Activated naive CD4-positive, alpha-beta T cell treated with anti-CD3 and anti-CD28 coated beads for 36 hours (primary cell): ENCODE measurements at places on chromosomes 13 and 19.
A peak's percentile ranks its signal among the peaks of the same experiment; 100 is the strongest.

DNA sequence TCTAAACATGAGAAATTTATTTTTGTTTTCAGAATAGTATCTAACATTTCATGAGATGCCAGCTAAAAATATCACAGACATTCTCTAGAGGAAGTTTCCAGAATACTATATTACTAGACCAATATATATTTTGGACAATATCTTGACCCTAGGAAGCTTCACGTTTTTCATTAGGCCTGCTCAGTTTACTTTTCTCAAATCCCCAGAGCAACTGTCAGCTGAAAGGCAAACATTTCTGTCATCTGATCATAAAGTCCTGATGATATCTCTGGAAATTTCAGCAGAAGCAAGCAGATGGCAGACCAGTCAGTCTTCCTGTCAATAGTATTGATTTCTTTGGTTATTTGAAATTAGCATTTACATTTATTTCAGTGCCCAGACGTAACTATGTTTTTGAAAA is 4.0 kb downstream of the POSTN start:
- no peak for DNase-seq

DNA sequence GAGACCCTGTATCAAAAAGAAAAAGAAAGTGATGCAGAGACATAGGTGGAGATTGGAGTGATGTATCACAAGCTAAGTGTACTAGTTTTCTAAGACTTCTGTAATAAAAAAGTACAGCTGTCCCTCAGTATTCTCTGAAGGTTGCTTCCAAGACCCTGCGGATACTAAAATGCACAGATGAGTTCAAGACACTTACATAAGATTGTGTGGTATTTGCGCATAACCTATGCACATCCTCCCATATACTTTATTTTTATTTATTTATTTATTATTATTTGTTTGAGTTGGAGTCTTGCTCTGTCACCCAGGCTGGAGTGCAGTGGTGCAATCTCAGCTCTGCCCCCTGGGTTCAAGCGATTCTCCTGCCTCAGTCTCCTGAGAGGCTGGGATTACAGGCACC is 13.6 kb upstream of the HAS1 start:
- DNase-seq, result no peak

DNA sequence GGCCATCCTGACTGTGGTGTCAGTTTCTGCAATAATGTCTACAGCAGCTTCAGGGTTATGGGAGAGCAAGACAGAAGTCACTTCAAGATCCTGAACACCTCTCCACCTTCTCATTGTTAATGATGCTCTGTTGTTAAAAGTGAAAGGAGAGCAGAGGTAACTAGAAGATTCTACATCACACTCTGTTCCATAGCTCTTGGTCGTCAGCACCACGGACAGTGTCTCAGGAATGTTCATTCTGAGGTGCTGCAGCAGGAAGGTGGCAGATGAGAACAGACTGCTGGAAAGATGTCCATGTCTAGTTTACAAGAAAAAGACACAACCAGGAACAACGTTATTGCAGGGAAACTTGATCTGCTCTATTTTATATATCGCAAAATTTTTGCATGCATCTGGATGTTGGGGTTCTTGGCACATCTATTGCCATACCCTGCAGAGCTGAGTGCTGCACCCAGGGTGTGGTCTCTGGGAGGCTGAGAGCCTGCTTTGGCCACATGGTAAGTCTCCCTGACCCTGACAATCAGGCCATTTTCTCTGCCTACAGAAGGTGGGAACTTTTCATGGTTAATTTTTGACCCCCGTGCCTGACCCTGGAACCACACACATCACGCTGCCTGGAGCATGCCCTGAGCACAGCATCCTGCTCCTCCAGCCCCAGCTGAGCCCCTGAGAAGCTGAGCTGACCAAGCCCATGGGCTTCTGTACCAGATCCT is 12.7 kb downstream of the CEACAM21 start:
- peak; percentile 70 for DNase-seq

DNA sequence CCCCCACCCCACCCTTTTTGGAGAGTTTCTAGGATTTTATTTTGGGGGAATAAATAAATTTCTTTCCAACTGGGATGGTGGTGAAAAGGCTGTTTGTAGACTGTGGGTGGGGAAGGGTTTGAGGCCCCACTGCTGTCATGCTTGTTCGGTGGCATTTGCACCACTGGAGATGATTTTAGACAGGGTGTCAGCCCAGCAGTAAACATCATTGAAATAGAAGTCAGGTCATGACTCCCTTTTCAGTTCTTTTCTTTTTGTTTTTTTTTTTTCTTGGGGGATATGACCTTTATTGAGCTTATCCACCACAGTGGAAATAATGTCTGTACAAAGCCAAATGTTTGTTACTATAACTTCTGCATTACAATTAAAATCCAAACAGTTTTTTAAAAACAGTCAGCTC is 14.1 kb downstream of the UBAC2 start:
- peak; percentile 29 for DNase-seq

DNA sequence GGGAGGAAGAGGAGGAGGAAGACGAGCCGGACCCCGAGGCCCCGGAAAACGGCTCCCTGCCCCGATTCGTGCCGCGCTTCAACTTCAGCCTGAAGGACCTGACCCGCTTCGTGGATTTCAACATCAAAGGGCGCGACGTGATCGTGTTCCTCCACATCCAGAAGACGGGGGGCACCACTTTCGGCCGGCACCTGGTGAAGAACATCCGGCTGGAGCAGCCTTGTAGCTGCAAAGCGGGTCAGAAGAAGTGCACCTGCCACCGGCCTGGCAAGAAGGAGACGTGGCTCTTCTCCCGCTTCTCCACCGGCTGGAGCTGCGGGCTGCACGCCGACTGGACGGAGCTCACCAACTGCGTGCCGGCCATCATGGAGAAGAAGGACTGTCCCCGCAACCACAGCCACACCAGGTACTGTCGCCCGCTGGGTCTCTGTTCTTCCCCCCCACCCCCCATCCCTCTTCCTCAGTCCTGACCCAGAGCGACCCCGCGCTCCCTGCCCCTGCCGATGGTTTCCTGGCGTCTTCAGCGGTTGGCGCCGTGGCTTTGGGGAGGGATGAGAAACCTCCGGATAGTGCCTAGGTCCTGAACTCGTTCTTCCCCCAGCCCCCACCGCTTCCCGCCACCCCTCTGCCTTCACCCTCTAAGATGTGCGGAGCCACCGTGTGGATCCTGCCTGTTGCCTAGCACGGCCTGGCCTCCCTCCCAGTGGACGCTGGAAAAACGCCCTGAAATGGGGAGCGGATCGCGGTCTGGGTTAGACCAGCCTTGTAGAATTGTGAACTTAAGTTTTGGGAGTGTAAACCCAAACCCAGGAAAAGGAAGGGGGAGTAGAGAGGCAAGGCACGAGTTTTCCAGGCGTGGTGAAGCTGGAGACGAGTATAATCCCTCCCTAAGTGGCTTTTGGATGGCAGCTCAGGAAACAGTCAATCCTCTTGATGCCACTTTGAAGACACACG is 1.5 kb downstream of the HS6ST3 start:
- no peak for DNase-seq

- DNase-seq, result no peak
Observed at GRCh38 chr13:29654384-29654783, 58.9 kb upstream of the SLC7A1 start.

GRCh38 chr13:19862481-19863313 is 752 bp downstream of the ZMYM5 start:
- DNase-seq, result peak; percentile 54

GRCh38 chr19:38252385-38252784 is 3.8 kb downstream of the PPP1R14A start:
- no peak for DNase-seq

DNA sequence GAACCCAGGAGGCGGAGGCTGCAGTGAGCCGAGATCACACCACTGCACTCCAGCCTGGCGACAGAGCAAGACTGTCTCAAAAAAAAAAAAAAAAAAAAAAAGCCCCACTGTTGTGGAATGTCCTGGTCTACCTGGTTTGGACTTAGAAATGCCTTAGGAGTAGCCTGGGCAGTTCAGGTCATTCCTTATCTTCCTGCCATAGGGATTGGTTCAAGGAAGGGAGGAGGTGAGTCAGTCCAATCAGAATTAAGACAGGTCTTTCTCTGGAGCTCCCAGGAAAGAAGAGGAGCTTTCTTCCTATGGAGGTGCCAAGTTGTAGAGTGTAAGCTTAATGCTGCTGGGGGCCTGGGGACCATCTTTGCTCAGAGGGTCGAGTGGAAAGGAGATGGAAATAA is 44.8 kb downstream of the SIPA1L3 start:
- no peak for DNase-seq

GRCh38 chr13:70311191-70311590 is 202.9 kb upstream of the KLHL1 start:
- DNase-seq, result no peak

DNA sequence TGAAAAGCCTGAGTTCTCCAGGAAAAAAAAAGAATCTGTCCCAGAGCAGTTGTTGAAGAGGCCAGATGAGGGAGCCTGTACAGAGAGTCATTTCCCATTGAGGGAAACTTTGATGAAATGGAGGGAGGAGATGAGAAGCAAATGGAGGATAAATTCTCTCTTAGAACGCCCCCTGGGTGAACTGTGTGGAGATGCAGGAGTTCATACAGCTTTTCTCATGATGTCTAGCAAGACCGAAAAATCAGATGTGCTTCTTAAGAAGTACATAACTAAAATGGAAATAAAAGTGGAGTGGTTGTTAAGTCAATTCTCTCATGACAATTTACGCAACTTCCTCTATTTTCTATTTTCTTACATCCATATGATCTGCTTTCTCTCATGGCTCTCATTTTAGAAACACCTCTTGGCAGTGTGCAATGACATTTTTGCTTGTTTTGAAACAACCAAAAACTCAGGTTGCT is 1263.1 kb downstream of the PCDH9 start:
- no peak for DNase-seq

GRCh38 chr19:5340637-5341447 is at the start of gene PTPRS:
TSS of gene PTPRS (minus strand) at chr19:5340812. CDS start at chr19:5286140, 54,672 bp downstream.
- peak; percentile 53 for DNase-seq

DNA sequence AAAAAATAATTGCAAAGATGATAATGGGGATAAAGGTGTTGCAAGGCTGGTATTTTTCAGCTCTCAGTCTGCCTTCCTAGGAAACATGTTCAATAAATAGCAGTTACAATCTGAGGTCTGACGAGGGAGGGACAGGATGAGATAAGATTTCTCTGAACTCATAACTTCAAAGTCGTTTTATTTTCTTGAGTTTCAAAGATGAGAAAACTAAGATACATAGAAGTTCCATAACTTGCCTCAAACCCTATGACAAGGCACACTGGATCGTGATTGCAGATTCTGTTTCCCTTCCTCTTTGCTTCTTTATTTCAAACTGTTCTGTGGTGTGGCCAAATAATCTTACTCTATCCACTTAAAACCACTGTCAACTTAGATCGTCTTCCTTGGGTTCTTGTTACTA is 327.2 kb downstream of the GPC5 start:
- no peak for DNase-seq

DNA sequence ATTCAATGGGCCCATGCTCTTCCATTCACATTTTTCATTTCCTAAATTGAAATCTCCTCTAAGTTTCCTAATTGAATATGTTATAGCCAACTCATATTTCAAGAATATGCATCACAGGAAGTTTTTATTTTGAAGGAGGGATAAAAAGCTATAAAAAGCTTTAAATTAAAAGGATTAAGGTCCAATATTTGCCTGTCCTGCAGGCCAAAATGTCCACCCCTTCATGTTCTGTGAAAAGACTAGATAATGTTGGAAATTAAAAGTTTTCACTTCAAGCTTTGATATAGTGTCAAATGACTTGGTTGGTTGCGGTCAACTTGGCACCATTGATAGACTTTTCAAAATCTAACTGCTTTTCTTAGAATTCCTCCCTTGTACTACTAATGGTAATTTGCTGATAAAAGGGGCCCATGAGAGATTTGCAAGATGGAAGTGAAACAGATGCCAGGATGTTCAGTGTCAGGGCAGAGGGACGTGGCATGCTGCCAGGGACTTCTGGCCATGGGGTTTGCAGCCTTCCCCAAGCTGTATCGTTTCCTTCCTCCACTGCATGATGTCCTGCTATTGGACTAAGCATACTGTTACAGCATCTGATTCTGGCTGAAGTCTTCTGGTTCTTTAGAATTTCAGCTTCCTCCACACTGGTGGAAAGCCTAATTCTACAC is 547.3 kb upstream of the MIR17HG start:
- DNase-seq, result no peak

GRCh38 chr19:35006342-35006998 is 6.3 kb downstream of the GRAMD1A start:
- DNase-seq, result no peak

GRCh38 chr19:39382991-39383828 is 7.7 kb downstream of the PAF1 start:
- no peak for DNase-seq

DNA sequence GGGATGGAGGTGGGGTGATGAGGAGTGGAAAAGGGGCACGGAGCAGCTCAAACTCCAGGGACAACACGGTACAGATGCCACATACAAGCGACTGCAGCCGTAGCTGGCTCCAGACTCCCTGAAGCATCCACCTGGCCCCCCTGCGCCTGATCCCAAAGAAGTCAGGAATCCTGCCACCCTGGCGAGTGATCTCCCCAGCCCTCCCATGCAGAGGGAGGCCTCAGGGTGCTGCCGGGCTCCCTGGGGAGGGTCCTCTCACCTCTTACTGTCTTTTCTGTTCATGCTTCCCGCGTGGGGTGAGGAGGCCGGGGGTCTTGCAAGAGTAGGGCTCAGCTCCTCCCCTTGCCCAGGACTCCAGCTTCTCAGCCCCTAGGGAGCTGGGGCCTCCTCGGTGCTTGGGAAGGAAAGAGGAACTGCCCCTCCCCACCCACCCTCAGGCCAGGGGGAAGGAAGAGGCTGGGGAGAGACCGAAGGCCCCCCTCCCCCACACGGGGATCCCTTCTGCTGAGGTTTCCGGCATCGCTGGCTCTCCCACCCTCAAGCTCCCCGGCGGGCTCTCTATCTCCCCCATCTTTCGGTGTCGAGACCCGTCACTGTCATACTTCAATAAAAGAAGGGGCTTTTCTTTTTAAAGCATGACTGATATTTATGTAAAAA is at the start of gene RASGRP4:
RASGRP4 (minus strand) TSS at position 410 of the 657 bp plus-strand sequence; CDS start at position 282, 128 bp downstream.
- peak; percentile 78 for DNase-seq

- DNase-seq, result peak; percentile 24
Observed at GRCh38 chr13:59531571-59532091, 632.1 kb downstream of the DIAPH3 start.
